Hematopoietic multipotent progenitor cell treated with erythropoietin and hydrocortisone succinate and interleukin-3 and kit ligand, for 4 days (in vitro differentiated cells): ENCODE measurements at places on chromosomes 12 and 14.

- peak; percentile 52 for DNase-seq
Measured at GRCh38 chr12:96497855-96498254, 8.5 kb downstream of the CFAP54 start.

DNA sequence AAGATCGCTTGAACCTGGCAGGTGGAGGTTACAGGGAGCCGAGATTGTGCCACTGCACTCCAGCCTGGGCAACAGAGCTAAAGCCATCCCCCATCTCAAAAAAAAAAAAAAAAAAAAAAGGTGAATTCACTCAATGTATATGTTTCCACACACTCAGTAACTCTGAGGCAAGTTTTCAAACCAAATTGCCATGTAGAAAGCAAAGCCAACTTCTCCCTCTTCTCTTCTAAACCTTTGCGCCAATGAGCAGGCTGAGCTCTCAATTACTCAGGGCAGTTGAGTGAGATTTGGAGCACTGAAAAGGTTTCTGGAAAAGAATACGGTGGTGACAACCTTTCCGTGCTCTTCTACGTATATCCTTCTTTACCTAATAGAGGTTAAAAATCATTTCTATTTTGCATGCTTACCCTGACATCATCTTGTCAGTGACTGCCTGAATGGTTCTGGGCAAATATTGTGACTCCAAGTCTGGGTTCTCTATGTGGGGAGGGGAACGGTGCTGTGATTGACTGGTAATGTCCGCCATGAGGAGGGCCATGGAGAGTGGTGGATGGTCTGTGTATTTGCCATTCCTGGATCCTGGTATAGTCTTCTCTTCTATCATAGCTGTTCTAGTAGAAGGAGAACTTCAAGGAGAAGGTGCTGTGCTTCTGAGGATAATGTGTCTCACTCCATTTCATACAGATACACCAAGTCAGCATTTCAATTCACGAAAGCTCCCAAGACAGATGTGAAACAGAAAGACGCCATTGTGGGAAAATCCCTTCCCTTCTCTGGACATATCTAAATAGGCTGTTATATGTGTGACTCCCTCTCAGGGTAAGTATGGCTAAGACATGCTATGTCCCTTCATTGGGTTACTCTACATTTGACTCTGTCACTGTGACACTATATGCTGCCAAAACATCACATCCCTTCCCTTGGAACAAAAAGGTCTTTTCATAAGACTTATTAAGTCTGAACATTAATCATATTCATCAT, 46.2 kb upstream of the MED13L start:
- DNase-seq, result peak; percentile 43

GRCh38 chr12:104407922-104408321, 48.8 kb upstream of the CHST11 start:
- DNase-seq, result no peak

DNA sequence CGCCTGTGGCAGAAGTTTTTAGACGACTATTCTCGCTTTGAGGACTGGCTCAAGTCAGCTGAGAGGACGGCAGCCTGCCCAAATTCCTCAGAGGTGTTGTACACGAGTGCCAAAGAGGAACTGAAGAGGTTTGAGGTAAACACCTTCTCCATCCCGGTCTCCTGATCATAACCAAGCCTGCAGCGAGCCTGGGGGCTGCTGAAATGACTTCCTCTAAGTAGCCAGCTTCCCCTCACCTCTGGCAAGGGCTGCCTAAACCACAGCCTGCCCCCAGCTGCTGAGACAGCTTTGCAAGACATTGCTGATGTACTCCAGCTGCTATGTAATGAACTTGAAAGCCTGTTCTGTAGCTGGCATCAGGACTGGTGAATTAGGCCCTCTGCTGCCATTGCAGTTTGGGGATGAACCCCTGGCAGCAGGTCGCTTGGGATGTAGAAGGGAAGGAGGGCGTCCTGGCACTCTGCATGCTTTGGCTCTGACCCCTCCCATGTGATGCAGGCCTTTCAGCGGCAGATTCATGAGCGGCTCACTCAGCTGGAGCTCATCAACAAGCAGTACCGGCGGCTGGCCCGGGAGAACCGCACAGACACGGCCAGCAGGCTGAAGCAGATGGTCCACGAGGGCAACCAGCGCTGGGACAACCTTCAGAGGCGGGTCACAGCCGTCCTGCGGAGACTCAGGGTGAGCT, 84.6 kb downstream of the ESR2 start:
- DNase-seq, result peak; percentile 78

GRCh38 chr12:8548192-8548591, 7.5 kb upstream of the CLEC4E start:
- no peak for DNase-seq

DNA sequence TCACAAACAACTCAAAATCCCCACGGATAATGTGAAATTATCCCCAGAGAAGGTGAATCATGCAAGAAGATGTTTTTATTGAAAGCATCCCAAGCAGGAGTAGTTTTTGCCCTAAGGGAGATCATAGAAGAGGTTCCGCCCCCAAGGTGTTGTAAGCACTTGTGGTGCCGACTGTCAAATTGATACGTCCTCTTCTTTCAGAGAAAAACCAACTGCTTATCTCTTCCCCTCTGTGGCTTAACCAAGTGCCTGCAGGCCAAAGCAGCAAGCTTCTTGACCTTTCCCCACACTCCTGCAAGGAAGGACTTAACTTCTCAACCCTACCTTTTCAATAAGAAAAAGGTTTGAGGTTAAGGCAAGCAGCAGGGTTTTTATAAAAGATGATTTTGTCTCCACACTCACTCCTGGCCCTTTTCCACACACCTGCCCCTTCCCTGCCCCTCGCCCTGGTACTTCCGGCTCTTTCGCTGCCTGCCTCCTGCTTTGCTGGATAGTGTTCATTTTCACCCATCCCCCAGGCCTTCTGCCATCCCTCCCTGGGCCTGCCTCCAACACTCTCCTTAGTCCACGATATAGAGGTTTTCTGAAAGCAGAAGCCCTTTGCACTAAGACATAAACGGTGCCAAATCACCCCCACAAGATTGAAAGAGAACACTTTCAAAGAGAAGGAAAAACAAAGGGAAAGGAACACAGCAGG, 114.5 kb downstream of the EGLN3 start:
- peak; percentile 90 for DNase-seq

- DNase-seq, result no peak
Measured at GRCh38 chr12:112439769-112440168, 21.0 kb downstream of the PTPN11 start.

DNA sequence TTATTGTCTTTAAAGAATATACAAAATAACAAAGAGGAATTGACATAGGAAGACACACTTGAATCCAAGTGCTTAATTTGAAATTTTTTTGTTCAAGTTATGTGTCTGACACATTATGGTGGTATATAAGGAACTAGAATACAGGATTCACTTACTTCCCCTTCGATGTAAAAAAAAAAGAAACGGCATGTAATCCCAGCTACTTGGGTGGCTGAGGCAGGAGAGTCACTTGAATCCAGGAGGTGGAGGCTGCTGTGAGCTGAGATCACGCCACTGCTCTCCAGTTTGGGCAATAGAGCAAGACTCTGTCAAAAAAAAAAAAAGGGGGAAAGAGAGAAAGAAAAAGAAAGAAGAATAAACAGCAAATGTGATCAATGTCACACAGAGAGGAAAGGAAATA, 8.9 kb downstream of the CLEC12A start:
- DNase-seq, result no peak

GRCh38 chr12:77687321-77687720, 143.4 kb upstream of the NAV3 start:
- no peak for DNase-seq

- no peak for DNase-seq
Measured at GRCh38 chr12:39329876-39330275, 113.0 kb downstream of the KIF21A start.

DNA sequence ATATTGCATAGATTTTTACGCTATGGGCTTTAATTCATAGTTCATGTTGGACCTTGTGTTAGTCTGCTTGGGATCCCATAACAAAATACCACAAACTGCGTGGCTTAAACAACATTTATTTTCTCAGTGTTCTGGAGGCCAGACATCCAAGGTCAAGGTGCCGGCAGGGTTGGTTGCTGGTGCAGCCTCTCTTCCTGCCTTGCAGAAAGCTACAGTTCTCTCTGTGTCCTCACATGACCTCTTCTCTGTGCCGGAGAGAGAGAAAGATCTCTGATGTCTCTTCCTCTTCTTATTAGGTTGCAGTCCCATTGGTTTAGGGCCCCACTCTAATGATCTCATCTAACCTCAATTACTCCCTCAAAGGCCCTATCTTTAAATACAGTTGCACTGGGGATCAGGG, 170.5 kb downstream of the IPO8 start:
- DNase-seq, result no peak

GRCh38 chr12:68331500-68331868, 678 bp downstream of the MDM1 start:
- DNase-seq, result peak; percentile 20

DNA sequence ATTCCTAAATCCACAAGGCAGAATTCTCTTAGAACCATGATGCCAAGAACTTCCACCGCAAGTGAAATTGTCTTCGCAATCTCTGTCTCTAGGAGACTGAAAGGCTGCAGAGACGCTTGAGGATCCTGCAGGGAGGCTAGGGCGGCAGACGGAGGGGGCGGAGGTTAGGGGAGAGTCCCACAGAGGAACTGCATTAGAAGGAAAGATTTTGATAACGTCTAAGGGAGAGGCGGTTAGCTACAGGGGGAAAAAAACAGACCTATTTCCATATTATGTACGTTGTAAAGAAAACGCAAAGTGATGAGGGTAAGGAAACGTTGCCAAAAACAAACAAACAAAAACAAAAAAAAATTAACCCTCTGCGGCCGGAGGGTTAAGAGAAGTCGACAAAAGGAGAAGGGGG, 595 bp downstream of the KLHL28 start:
- peak; percentile 90 for DNase-seq

DNA sequence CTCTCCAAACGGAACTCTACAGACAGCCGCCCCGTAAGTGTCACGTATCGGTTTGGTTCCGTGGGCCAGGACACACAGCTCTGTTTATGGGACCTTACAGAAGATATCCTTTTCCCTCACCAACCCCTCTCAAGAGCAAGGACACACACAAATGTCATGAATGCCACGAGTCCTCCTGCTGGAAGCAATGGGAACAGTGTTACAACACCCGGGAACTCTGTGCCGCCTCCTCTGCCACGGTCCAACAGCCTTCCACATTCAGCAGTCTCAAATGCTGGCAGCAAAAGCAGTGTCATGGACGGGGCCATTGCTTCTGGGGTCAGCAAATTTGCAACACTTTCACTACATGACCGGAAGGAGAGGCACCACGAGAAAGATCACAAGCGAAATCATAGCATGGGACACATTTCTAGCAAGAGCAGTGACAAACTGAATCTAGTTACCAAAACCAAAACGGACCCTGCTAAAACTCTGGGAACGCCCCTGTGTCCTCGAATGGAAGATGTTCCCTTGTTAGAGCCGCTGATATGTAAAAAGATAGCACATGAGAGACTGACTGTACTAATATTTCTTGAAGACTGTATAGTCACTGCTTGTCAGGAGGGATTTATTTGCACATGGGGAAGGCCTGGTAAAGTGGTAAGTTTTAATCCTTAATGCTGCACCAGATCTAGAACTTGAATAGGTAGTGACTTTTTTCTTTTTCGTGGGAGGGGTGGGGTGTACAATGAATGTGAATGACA, 69.7 kb downstream of the WDR20 start:
- no peak for DNase-seq

DNA sequence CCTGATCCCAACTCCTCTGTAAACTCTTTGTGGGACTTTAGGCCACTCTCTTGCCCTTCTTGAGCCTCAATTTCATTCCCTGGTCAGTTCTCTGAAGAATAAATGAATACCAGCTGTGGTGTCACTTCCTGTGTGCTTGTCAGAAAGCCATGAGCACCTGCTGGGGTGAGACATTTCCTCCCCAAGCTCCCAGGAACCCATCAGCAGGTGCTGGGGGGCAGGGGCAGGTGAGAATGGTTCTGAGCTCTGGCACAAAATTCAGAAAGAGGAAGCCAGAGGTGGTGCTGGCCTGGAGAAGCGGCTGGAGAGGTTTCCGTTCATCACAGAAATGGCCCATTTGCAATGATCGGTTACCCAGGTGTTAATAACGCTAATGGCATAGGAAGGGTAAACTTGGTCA, 14.9 kb downstream of the LHX5 start:
- DNase-seq, result no peak

GRCh38 chr14:95157048-95157326, 342 bp downstream of the DICER1 start:
- no peak for DNase-seq

DNA sequence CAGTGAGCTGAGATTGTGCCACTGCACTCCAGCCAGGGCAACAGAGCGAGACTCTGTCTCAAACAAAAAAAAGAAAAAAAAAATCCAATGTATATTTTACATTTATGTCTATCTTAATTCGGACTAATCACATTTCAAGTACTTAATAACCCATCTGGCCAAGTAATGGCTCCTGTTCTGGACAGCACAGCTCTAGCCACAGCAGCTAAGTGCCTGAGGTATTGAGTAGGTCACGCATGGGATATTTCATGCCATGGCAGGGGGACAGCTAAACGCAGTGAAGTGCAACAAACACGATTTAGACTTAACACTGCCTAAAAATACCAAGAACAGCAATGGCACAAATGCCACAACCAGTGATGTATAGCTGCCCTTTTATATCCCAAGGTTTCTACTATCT, 8.0 kb downstream of the BAZ1A start:
- no peak for DNase-seq

DNA sequence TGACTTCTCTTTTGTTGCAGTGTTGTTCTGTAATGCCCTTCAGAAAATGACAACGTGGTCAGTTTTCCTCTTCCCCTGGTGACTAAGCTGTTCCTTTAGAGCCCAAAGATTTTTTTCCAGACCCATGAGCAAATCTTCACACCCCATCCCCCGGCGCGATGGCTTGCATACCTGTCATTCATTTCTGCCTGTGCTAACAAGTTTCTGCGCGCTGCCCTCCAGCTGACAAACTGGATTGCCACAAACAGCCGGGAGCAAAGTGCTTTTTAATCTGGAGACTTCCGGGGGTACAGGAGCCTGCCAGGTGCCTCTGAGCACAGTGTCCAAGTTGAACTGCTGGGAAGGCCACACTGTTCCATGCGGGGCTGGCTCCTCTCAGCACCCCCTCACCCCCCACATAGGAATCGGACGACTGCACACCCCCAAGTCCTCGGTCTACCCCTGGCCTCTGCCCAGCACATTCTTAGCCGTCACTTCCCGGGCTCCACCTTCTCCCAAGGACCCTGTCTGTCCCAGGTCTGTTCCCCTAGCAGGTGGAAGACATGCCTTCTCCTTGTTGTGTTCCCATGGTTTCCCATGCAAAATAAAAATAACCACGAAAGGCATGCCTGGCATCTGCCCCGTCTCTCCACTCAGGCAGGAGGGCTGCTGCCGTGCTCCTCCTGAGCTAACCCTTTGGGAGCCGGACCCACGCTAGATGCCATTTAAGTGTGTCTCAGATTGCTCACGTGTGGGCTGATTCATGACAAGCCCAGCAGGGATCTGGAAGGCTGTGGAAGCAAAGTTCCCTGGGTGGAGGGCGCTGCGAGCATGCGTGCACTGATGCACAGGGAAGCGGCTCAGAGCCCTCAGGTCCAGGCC, 14.1 kb downstream of the RILPL1 start:
- DNase-seq, result no peak

DNA sequence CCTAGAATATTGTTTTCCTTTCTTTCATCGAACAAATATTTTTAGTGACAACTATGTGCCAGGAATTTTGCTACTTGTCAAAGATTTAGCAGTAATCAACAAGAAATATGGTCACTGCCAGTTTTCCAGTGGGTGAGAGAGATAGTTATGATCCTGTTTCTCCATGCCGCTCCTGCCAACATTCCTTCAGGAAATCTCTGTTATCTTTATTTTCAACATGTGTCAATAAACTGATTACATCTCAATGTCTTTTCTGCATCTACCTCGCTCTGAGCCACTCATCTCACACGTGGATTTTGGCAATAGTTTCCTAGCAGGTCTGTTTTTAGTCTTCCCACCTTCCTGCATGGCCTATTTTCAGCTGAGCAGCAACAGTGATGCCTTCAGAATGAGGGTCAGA, 650.0 kb upstream of the STXBP6 start:
- DNase-seq, result no peak
